ENCODE measurements at places on chromosomes 3 and 15.

GRCh38 chr15:43220991-43221403 is at the start of gene EPB42:
Gene EPB42, minus strand, starts transcription at chr15:43221018. Its CDS starts 193 bp downstream, at chr15:43220825.
- no peak for DNase-seq

GRCh38 chr3:133927540-133928066 is 31.9 kb upstream of the RAB6B start:
- peak; percentile 91 for DNase-seq

GRCh38 chr3:37162501-37163245 is 11.7 kb downstream of the LRRFIP2 start:
- DNase-seq: no peak

DNA sequence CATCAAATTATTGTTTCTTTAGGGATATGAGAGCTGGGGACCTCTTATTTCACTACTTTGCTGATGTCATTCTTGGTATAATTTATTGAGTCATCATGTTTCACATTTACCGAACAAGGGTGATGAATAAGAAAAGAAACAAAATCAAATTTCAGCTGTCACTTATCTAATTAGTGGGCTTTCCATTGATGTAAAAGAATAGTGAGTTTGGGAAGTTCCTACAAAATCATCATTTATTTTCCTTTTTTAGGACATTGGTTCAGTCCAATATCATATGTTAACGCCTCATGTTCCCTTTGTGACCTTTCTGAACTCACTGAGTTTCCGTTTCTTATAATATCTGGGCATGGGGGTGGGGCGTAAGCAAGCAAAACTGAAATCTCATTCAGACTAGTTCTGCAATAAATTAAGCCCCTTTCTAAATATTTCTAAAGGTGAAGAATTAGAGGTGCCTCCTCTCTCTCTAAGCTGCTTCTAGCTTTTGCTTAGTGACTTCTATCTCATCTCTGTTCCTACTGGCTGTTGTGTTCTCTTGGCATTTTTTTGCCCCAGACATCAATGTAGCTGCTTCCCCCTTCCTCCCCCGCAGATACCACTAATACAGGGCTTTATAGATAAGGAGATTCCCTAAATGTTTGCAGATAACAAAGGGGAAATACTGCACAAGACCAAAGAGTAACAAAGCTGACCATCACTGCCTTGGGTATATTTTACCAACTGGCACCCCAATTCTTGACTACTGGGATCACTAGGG is 238.0 kb upstream of the CTNNB1 start:
- no peak for DNase-seq

Measured in GM12891 (cell line).